ENCODE measurements at places on chromosomes 4 and X. TPM values are rescaled to one million over a fixed set of nuclear protein-coding genes. Genes with fewer than 3 reads are reported as not detected.

Gene CCSER1
- 55.7 TPM for total RNA-seq

Gene FHIP1A
- total RNA-seq, result 50.2 TPM

Gene HPGDS
- total RNA-seq, result 7.5 TPM

Gene MRFAP1
- total RNA-seq, result 142 TPM

Gene STX18
- total RNA-seq, result 32.8 TPM

Gene SUPT20HL2
- not detected for total RNA-seq

DNA sequence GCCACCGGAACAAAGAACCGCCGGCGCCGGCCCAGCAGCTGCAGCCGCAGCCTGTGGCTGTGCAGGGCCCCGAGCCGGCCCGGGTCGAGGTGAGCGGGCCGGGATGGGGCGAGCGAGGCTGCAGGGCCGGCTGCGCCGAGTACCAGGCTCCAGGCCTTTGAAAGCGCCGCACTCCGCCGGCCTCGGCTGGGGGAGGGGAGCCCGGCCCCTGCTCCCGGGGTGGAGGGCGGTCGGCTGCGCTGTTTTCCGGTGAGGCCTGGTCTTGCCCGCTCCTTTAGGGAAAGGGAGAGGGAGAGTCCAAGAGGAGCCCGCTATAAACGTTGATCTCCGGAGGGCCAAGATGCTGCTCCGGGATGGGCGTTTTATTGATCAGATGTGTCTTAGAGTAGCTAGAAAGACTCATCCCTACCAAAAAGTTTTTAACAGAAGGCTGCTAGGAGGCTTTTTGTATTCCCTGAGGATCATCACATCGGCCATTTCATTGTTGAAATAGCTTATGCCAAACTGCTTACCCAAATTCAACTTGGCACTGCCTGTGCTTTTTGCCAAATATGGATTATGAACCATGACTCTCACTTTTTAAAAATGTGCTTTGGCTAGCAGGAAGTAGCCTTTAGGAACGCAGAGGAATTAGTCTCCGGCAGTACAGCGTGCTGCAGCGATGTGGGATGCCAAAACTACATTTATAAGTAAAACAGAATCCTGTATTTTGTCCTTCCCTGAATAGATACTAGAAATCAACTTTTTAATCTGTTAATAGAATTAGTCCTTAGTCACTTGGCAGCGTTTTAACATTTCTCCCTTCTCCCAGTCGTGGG lies 760 bp downstream of the TMEM165 start:
- H3K36me3 ChIP-seq, result no peaks in the 10 kb centered on the region
- H3K4me1 ChIP-seq, result no peaks in the 10 kb centered on the region
- DNase-seq, result peak; percentile 21
- H3K4me3 ChIP-seq, result peak overlapping the region; percentile 92

- no peak overlapping the region for H3K27ac ChIP-seq
- no peak overlapping the region for H3K4me3 ChIP-seq
- no peaks in the 10 kb centered on the region for H3K4me1 ChIP-seq
- H3K27me3 ChIP-seq, result peaks cover 23% of the 10 kb centered on the region
These were observed 113.3 kb downstream of the PWWP3B start for GRCh38 chrX:106281383-106281782.

DNA sequence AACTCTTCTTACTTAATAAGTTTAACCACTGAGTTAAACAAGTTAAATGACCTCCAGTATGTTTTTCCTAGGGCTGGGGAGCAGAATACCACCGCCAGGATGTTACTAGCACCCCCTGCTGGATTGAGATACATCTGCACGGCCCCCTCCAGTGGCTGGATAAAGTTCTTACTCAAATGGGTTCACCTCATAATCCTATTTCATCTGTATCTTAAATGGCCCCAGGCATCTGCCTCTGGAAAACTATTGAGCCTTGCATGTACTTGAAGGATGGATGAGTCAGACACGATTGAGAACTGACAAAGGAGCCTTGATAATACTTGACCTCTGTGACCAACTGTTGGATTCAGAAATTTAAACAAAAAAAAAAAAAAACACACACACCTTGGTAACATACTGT lies 61.5 kb upstream of the MMAA start:
- no peak for DNase-seq
- no peaks in the 10 kb centered on the region for H3K36me3 ChIP-seq
- no peaks in the 10 kb centered on the region for H3K27me3 ChIP-seq
- no peak overlapping the region for H3K27ac ChIP-seq
- H3K4me1 ChIP-seq, result no peaks in the 10 kb centered on the region
- no peak overlapping the region for H3K4me3 ChIP-seq

DNA sequence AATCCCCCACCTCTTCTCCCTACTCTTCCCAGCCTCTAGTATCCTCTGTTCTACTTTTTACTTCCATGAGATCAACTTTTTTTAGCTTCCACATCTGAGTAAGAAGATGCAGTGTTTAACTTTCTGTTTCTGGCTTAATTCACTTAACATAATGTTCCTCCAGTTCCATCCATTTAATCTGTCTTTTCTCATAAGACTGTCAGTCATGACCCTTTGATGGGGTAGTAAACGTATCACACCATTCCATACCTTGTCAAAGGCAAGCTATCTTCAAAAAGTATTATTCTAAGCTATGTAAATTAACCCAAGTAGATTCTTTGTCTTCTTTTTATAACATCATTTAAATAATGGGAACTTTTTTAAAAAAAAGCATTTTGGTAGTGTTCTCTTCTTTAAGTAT lies 15.0 kb upstream of the GBA3 start:
- no peak overlapping the region for H3K4me3 ChIP-seq
- no peaks in the 10 kb centered on the region for H3K4me1 ChIP-seq
- no peaks in the 10 kb centered on the region for H3K27me3 ChIP-seq
- DNase-seq, result no peak

DNA sequence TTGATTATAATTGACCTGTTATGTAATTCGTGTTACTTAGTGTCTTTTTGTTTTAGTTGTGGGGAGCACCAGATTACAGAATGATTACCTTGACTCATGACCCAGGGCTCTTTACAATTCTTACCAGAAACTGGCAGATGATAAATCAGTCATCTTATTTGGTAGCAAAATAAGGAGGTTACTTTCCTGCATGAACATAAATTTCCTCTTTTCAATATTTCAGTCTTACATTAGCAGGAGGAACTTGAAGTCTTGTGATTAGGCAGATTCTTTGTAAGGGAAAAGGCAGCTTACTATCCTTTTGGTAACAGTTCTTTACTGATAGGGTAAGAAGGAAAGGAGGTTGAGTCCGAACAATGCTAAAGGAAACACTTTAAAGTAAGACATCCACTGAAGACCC lies 26.0 kb upstream of the SLC25A5 start:
- H3K4me1 ChIP-seq, result no peaks in the 10 kb centered on the region
- H3K27ac ChIP-seq, result no peak overlapping the region
- H3K36me3 ChIP-seq, result no peaks in the 10 kb centered on the region
- no peak for DNase-seq
- H3K4me3 ChIP-seq, result no peak overlapping the region

- peak overlapping the region; percentile 95 for H3K27ac ChIP-seq
- peaks cover 5% of the 10 kb centered on the region for H3K36me3 ChIP-seq
- no peak overlapping the region for H3K4me3 ChIP-seq
- DNase-seq, result peak; percentile 50
- peaks cover 11% of the 10 kb centered on the region for H3K4me1 ChIP-seq
- H3K27me3 ChIP-seq, result no peaks in the 10 kb centered on the region
These were observed 33.0 kb downstream of the NOP14 start for GRCh38 chr4:2930135-2930757.

DNA sequence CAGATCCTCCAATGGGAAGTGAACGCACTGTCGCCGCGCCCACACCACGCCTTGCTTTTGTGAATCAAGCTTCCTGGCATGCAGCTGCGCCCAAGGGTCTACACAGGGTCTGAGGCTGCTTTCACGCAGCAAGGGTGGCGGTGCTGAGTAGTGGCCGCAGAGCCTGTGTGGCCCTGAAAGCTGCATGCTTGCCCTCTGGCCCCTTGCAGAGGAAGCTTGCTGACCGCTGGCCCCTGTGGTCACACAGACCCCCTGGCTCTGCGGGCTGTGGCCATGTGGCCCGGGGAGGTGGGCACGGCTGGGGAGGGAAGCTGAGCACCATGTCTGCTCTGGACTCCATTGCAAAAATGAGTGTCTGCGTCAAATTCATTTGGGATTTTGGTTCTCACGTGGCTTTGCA lies 8.8 kb downstream of the DOK7 start:
- DNase-seq, result no peak
- no peaks in the 10 kb centered on the region for H3K27me3 ChIP-seq
- H3K27ac ChIP-seq, result no peak overlapping the region
- H3K36me3 ChIP-seq, result no peaks in the 10 kb centered on the region

GRCh38 chrX:91434351-91435168 lies at the start of gene PABPC5:
Gene PABPC5, plus strand, starts transcription at chrX:91434839. Its CDS starts 739 bp downstream, at chrX:91435578.
- H3K4me3 ChIP-seq, result peak within 1 kb of the TSS; percentile 44
- peak; percentile 61 for DNase-seq
- H3K36me3 ChIP-seq, result no peaks in the 10 kb centered on the region
- H3K4me1 ChIP-seq, result no peaks in the 10 kb centered on the region
- H3K27me3 ChIP-seq, result peaks cover 15% of the 10 kb centered on the region

GRCh38 chr4:179855469-179855868 lies 2387.7 kb upstream of the TENM3 start:
- peaks cover 3% of the 10 kb centered on the region for H3K36me3 ChIP-seq
- no peak for DNase-seq

- H3K27me3 ChIP-seq, result no peaks in the 10 kb centered on the region
- no peak overlapping the region for H3K27ac ChIP-seq
- no peaks in the 10 kb centered on the region for H3K36me3 ChIP-seq
- no peaks in the 10 kb centered on the region for H3K4me1 ChIP-seq
- H3K4me3 ChIP-seq, result no peak overlapping the region
These were observed 431.5 kb downstream of the DACH2 start for GRCh38 chrX:86579777-86580176.

DNA sequence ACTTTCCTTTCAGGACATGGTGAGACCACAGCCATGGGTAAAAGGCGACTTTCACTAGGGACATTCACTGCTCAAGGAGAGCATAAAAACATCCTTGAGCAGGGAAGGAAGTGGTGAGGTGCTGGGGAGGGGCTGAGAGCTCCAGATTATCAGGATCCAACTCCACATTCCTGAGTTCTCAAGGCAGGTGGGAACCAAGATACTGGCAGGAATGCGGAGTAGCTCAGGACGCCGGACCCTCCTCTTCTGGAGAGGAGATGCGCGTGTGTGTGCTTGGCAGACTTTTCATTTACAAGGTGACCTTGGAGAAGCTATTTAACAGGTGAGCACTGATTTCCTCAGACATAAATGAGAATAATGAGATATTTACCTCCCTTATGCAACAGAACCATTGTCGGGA lies 41.3 kb upstream of the TXK start:
- no peak overlapping the region for H3K4me3 ChIP-seq
- no peaks in the 10 kb centered on the region for H3K36me3 ChIP-seq
- DNase-seq, result no peak
- no peaks in the 10 kb centered on the region for H3K4me1 ChIP-seq

GRCh38 chr4:52234561-52235440 lies 183.7 kb downstream of the SPATA18 start:
- no peak overlapping the region for H3K4me3 ChIP-seq
- H3K27ac ChIP-seq, result no peak overlapping the region
- H3K27me3 ChIP-seq, result no peaks in the 10 kb centered on the region
- no peaks in the 10 kb centered on the region for H3K36me3 ChIP-seq
- no peak for DNase-seq

GRCh38 chr4:43990551-43990950 lies 458.1 kb downstream of the KCTD8 start:
- no peaks in the 10 kb centered on the region for H3K4me1 ChIP-seq
- no peak overlapping the region for H3K27ac ChIP-seq
- DNase-seq, result no peak
- no peaks in the 10 kb centered on the region for H3K27me3 ChIP-seq

- H3K36me3 ChIP-seq, result no peaks in the 10 kb centered on the region
- H3K4me3 ChIP-seq, result no peak overlapping the region
- no peak for DNase-seq
- no peaks in the 10 kb centered on the region for H3K4me1 ChIP-seq
- no peak overlapping the region for H3K27ac ChIP-seq
These were observed 258.6 kb downstream of the MID1IP1 start for GRCh38 chrX:39059866-39060265.

DNA sequence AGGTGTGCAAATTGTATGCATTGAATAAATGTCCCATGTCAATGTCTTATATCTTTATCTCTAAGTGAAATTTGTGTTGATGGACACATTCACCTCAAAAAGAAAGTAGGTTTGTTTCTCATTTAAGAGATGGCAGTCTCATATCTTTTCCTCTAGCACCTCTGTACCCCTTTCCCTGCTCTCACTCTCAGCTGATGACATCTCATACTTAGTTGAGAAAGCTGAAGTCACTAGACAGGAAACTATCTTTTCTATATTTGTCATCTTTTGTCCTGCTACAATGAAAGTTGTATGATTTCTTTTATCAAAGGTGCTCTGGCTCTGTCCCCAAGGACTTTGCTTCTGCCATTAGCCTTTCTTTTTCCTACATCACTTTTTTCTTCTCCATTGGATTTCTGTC lies 84.0 kb upstream of the GRPR start:
- no peaks in the 10 kb centered on the region for H3K4me1 ChIP-seq
- DNase-seq, result no peak
- no peak overlapping the region for H3K4me3 ChIP-seq
- no peaks in the 10 kb centered on the region for H3K36me3 ChIP-seq
- no peak overlapping the region for H3K27ac ChIP-seq

GRCh38 chrX:154457491-154458115 lies 478 bp upstream of the PLXNA3 start:
- DNase-seq, result no peak
- H3K27me3 ChIP-seq, result peaks cover 6% of the 10 kb centered on the region
- H3K4me3 ChIP-seq, result peak overlapping the region; percentile 80

DNA sequence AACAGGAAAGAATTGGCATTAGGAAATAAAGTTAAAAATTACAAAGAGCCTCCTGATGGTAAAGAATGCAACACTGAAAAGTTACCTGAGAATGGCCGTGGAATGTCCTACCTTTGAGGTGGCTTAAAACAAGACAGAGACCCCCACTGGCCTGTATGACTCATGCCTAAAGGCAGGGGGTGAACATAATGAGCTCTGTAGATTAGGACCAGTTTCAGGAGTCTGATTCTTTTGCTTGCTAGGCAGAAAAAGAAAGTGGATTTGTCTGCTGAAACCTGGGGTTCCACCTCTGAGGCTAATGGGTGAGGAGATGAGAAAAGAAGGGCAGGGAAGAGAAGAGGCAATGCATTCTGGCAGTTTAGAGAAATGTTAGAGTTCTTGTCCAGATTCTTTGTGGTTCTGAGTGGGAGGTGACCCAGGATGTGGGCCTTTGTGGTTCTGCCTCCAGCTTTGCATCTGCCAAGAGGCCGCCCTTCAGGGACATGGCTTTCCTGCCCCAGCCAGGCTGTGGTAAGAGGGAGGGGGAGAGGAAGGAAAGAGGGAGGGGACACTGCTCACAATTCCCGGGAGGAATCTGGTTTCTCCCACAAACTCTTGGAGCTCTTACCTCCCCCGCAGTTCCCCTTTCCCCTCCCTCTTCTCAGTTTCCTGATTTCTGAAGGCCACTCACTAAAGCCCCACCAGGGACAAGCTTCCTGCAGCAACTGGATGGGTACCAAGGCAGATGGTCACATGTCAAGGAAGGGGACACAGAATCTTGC lies 109.6 kb downstream of the EFNB1 start:
- DNase-seq, result peak; percentile 28
- no peaks in the 10 kb centered on the region for H3K36me3 ChIP-seq
- H3K27me3 ChIP-seq, result peaks cover 49% of the 10 kb centered on the region
- no peak overlapping the region for H3K27ac ChIP-seq

DNA sequence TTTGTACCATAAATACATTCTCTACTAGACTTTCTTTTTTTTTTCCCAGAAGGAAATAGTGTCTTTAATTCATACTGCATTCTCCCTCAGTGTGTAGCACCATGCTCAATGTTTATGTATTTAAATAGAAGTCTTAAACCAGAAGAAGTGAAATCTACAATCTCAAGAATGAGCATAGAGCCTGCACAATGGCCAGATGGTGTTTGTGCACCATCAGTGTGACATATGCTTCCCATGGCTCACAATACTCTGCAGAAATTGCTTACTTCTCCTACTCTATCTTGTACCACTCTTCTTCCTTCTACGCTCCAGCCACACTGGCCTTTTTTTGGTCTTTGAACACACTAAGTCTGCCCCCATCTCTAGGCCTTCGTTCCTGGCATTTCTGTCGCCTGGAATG lies 2.6 kb upstream of the DOCK11 start:
- H3K27me3 ChIP-seq, result peaks cover 9% of the 10 kb centered on the region
- no peak for DNase-seq
- no peak overlapping the region for H3K27ac ChIP-seq

Data from breast epithelium (tissue), 4 donors.